ENCODE measurements at places on chromosomes 11 and 22.

GRCh38 chr22:21064917-21065864, 19.4 kb downstream of the LRRC74B start:
- no peak for DNase-seq

DNA sequence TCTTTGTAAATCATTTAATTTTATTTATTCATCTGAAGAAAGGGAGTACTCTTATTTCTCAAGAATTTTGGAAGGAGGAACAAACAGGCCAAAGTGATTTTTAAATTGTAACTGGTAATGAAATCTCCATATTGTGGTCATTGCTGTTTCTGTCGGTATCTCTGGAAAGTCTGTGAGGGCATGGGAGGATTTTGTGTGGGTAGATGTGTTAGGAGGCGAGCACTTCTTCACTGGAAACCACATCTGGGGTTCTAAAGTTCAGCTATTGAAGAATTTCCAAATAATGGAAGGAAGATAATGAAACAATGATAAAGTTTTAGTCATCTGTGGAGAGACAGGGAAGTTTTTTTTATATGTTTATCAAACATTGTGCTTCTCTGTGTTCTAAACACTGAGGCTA, 6.6 kb downstream of the TRIM34 start:
- DNase-seq = no peak

DNA sequence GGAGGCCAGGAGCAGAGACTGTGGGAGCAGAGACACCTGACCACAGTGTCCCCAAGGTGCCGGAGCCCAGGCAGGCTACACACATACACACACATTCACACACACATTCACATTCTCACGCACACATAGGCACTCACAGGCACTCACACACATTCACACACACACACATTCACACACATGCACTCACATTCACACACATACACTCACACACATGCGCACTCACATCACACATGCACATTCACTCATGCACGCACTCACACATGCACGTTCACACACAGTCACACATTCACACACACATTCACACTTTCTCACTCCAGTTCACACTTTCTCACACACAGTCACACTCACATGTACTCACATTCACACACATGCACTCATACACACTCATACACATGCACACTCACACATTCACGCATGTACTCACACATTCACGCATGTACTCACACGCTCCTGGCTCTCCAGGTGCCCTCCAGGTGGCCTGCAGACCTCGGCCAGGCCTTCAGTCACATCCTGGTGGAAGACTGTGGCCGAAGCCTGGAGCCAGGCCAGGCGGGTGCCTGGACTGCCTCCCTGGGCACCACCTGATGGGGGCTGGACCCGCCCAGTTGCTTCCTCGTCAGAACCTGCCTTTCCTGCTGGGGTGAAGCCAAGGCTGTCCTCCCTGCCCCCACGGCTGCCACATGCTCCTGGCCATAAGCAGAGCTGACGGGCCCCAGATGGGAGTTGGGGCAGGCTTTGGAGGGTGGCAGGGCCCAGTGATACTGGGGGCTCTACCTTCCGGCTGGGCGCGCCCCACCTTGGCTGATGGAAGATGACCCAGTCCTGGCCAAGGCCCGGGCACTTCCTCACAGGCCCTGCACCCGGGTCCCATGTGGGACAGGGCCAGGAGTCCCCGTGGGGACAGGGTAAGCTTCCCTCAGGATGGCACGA, 89.5 kb downstream of the WNT7B start:
- no peak for DNase-seq

- DNase-seq = no peak
These were observed 4.2 kb downstream of the TCIRG1 start for GRCh38 chr11:68043029-68043348.

- DNase-seq = no peak
These were observed 28.5 kb downstream of the AMPD3 start for GRCh38 chr11:10483584-10483983.
